ENCODE measurements at places on chromosomes 7 and 10.

DNA sequence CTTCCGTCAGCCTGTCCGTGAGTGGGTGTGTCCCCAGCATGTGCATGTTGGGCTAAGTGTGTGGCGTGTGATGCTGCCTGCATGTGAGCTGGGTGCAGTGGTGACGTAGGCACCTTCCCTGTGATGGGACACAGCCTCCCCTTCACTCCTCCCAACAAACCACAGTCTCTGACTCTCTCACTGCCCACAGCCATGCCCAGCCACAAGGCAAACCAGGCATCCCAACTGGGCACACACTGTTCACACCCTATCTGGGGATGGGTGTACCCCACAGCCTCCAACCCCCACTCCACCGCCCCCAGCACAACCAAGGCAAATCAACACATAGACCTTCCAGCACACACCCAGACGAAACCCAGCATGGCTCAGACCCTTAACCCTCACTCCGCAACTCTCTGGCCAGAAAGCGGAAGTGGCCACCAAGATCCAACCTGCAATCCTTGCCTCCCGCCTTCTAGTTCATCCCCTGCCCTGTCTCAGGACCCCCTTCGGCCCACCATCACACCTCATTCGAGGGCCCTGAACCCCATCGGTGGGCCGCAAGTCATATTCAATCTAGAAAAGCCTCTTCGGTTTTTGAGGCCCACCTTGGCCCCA lies 10.4 kb downstream of the PSD start:
- no peak for DNase-seq

GRCh38 chr10:12896251-12896650 lies 105.3 kb downstream of the CCDC3 start:
- no peak for DNase-seq

GRCh38 chr7:26096136-26096535 lies 55.9 kb upstream of the NFE2L3 start:
- DNase-seq: no peak

GRCh38 chr10:12929381-12929780 lies 72.1 kb downstream of the CCDC3 start:
- DNase-seq: no peak

DNA sequence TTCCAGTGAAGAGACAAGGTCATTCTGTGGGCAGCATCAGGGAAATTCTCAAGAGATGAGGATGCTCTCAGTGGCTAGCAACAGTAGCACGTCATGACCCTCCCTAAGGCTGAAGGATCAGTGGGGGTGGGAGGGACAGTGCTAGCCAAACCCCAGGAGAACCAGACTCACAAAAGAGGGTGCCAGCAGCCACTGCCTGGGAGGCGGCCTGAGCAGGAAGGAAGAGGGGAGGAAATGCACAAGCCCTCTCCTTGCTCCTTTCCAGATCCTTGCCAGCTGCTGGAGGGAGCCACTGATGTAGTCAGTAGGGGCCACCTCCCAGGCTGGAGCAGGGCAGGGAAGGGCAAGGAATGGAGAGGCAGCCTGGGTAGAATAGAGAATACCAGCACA lies 302.7 kb downstream of the RPS24 start:
- no peak for DNase-seq

DNA sequence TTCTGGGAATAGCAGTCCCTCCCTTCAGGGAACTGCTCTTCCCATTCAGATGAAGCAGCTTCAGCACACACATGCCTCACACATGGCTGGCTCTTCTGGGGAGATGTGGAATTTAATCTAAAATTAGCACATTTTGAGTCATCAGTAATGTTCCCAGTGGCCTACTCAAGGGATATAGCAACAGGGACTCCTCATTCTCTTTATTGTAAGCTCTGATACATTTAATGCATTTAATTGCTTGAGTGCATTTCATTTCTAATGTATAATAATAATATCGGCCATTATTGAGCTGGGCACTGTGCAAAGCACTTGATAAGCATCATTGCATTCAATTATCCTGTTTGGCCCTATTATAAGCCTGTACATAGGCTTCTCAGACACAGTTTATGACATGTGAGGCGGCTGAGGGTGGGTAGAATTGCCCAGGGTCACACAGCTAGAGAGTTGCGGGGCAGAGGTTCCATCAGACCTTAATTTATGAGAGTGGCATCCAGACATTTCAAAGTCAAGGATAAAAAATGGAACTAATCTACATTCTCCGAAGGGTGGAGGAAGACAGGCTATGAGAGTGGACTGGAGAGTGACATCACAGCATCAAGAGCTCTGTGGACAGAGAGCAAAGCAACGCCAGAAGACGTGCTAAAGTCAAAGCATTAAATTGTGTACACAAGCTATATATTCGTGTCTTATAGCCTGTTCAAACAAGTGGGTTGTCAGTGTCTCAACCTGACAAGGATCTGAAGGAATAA lies 76.8 kb downstream of the LANCL2 start:
- no peak for DNase-seq

- no peak for DNase-seq
Measured at GRCh38 chr10:72218726-72219125, 2.6 kb upstream of the ASCC1 start.

DNA sequence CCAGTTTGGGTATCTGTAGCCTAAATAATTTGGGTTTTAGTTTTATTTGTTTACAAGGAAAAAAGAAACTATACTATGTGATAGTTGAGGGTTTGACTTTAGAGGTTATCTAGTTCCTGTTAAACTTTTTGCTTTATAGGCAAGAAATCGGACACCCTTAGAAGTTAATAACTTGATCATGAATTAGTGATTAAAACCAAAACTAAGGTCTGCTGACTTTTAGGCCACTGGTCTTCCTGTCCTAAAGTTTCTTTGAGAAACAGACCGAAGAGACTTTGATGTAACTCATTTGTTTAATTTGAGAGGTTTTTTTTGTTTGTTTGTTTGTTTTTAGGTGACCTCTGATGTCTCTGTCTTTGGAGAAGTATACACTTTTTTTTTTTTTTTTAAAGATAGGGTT lies 59.7 kb downstream of the PHTF2 start:
- DNase-seq: no peak

DNA sequence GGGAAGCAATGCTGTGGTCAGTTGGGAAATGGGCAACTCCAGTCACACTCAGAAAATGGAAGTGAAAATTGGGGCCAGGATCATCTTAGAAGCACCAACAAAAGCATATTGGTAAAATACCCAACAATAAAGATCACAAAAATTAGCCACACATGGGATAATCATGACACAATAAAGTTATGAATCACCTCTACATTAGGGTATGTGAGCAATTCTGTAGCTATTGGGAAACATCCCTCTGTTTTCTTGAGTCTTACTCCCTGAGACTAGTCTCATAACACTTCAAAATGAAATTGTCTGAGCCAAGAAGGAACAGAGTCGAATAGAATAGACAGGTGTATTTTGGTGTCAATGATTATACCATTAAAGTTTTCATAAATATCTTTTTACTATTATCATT lies 178.3 kb downstream of the DYNC1I1 start:
- DNase-seq: peak; percentile 25

- DNase-seq: no peak
Measured at GRCh38 chr10:109403551-109403950, 519.8 kb downstream of the XPNPEP1 start.

- no peak for DNase-seq
Measured at GRCh38 chr7:107394831-107395230, 75.0 kb upstream of the GPR22 start.

GRCh38 chr7:133070562-133070961 lies 11.3 kb downstream of the CHCHD3 start:
- DNase-seq: peak; percentile 4

- peak; percentile 97 for DNase-seq
Measured at GRCh38 chr7:55185941-55186609, 167.3 kb downstream of the EGFR start.

- no peak for DNase-seq
Measured at GRCh38 chr10:23094786-23095403, 484 bp upstream of the MSRB2 start.

DNA sequence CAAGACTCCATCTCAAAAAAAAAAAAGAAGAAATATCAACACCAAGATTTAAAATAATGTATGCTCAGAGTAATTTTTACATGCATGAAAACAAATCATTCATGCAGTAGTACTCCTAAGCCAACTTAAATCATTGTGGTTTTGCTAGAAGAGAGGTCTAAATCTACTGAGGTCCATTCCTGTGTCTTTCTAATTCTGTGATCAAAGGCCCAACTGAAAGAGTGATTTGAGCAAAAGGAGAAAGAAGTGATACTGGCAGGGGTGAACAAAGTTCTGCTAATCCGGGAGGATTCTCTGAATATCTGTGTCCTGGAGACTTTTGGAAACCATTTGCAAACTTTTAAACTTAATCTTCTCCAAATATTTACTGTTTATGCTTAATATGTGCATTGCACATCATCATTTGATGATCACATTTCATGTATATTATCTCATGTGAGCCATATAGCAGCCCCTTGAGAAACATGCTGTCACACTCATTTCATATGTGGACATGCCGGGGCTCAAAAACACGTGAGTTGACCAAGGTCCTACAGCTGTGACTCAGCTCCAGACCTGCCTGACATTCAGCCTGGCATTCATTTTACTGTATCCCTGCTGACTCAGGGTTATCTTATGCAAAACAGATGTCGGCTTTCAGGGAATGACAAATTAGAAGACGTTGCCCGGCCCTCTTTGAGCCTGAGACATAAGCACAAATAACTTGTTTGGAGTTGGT lies 76.4 kb downstream of the FAM107B start:
- DNase-seq: peak; percentile 12

DNA sequence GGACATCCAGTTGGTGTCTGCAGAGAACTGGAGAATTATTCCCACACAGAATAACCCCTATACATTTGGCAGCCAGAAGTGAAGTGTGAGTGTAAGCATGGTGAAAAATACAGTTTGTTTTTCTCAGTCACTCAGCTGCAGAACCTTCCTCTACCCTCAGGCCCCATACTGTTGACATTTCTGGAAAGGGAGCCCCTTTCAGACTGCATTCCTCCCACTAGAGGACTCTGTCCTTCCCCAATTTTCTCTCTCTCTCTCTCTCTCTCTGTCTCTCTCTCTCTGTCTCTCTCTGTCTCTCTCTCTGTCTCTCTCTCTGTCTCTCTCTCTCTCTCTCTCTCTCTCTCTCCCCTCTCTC lies 86.8 kb upstream of the STEAP1B start:
- peak; percentile 34 for DNase-seq

DNA sequence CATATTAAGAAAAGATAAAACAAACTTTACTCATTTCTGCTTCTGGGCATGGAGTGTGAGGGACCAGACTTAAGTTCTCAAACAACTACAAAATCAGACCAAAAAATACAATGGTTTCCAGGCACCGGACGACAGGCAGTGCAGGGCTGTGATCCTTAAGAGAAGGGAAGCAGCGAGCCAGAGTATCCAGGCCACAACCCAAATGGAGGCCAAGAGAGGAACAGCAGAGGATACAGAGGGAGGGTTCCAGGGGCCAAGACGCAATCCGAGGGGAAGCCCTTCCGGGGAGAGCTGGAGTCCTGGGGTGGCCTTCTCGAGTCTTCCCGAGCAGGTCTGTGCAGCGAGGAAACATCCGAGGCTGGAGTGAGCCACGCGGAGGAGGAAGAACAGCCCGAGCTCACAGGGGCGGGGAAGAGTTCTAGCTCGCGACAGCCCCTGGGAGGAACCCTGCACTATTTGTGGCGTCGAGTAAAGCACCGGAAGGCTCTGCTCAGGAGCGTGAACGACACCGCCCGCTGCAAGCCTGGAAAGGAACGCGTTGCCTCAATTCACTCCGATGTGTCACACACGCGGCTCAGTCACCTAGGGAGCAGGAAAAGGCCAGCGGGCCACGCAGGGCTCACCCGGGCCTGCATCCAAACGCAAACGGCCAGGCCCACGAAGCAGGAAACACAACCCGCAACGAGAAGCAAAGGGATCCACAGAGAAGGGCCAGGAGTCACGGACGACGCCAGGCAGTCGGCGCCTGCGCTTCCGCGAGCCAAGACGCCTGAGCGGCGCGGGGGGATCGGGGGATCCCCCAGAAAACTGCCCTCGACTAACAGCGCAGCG lies 933 bp upstream of the RNF32 start:
- no peak for DNase-seq

GRCh38 chr7:30710669-30711068 lies 28.4 kb upstream of the CRHR2 start:
- no peak for DNase-seq

GRCh38 chr7:12684733-12685132 lies 2.7 kb upstream of the ARL4A start:
- no peak for DNase-seq

GRCh38 chr7:75663302-75663907 lies 75.3 kb downstream of the HIP1 start:
- no peak for DNase-seq

- no peak for DNase-seq
Measured at GRCh38 chr10:14259696-14260566, 70.8 kb downstream of the FRMD4A start.

DNA sequence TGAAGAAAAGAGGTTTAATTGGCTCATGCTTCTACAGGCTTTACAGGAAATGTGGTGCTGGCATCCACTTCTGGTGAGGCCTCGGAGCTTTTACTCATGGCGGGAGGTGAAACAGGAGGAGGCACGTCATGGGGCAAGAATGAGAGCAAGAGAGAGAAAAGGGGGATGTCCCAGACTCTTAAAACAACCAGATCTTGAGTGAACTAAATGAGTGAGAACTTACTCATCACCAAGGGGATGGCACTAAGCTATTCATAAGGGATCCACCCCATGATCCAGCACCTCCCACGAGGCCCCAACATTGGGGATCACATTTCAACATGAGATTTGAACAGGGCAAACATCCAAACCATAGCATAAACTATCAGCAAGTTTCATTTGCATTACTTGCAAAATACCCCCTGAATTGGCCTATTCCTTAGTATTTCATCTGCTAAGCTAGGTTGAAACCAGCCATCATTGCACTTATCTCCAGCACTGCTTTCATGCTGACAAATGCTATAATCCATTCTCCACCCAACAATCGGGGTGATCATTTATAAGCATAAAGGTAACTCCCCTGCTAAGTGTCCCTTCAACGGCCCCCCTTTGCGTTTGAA lies 179.0 kb downstream of the NOC3L start:
- DNase-seq: peak; percentile 95

All from mammary epithelial cell (primary cell).